ENCODE measurements at places on chromosomes 6 and 20.

- H3K4me3 ChIP-seq = peak overlapping the region; percentile 68
- H3K27ac ChIP-seq = no peak overlapping the region
- no peaks in the 10 kb centered on the region for H3K36me3 ChIP-seq
- DNase-seq = no peak
These were observed 68.6 kb upstream of the PRSS16 start for GRCh38 chr6:27178860-27179259.

- DNase-seq = no peak
- H3K27me3 ChIP-seq = no peaks in the 10 kb centered on the region
- H3K36me3 ChIP-seq = no peaks in the 10 kb centered on the region
- peak overlapping the region; percentile 59 for H3K27ac ChIP-seq
These were observed 702 bp upstream of the TNFAIP3 start for GRCh38 chr6:137866200-137866913.

- no peaks in the 10 kb centered on the region for H3K4me1 ChIP-seq
- no peak overlapping the region for H3K27ac ChIP-seq
- no peaks in the 10 kb centered on the region for H3K36me3 ChIP-seq
- no peak overlapping the region for H3K4me3 ChIP-seq
- DNase-seq = no peak
These were observed 113.4 kb downstream of the DACT2 start for GRCh38 chr6:168206186-168206585.

DNA sequence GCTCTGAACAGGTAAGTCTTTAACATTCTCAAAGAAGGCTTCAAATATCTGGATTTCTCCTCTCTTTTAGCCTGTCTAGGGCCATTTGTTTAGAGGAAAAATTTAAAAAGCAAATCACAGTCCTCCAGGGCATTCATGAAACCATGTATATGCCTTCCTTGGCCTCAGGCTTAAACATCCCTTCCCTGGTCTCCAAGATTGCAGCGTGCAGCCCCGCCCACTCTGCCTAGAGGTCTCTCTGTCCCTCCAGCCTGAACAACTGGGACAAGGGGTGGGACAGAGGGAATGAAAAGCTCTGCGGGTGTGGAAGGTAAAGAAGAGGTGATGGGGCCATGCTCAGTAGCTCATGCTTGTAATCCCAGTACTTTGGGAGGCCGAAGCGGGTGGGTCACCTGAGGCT is 9.8 kb upstream of the CBFA2T2 start:
- no peaks in the 10 kb centered on the region for H3K27me3 ChIP-seq
- H3K36me3 ChIP-seq = no peaks in the 10 kb centered on the region
- no peak overlapping the region for H3K4me3 ChIP-seq
- no peaks in the 10 kb centered on the region for H3K4me1 ChIP-seq
- H3K27ac ChIP-seq = no peak overlapping the region
- peak; percentile 36 for DNase-seq

GRCh38 chr6:41967312-41968287 is 26.0 kb upstream of the CCND3 start:
- no peaks in the 10 kb centered on the region for H3K27me3 ChIP-seq
- no peak overlapping the region for H3K4me3 ChIP-seq
- no peak overlapping the region for H3K27ac ChIP-seq
- DNase-seq = no peak

DNA sequence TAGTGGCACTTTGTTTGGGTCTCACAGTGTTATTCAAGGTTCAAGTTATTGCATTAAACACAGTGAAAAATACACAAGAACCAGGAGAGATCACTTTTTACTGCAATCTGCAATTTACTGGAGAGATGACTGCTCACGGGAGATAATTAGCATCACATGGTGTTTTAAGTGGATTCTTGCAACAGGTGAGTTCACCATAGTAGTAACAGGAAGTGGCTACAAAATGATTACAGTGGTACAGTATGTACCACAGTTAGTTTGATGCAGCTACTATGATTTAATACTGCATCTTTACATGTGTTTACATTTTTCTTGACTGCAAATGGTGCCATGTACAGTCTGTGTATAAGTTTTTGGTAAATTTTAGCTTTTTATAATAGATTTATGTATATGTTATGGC is 96.5 kb upstream of the SCP2D1 start:
- H3K27me3 ChIP-seq = no peaks in the 10 kb centered on the region
- H3K4me3 ChIP-seq = no peak overlapping the region
- no peak for DNase-seq
- H3K36me3 ChIP-seq = no peaks in the 10 kb centered on the region

DNA sequence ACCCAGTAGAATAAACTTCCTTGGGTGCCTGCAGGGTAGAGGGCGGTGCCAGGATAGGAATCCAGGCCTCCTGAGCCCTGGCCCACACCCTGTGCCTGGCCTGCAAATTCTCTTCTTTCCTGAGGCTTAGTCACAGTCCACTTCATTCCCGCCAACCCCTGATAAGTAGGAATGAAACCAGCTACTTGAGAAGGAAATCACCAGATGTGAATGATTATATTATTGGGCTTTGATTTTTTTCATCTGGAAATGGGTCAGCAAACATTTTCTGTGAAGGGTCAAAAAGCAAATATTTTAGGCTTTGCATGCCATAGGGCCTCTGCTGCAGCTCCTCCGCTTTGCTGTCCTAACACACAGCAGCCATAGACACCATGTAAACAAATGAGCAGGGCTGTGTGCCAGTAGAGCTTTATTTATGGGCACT is 50.2 kb downstream of the STK35 start:
- H3K27ac ChIP-seq = no peak overlapping the region
- no peaks in the 10 kb centered on the region for H3K36me3 ChIP-seq
- no peak overlapping the region for H3K4me3 ChIP-seq
- no peaks in the 10 kb centered on the region for H3K4me1 ChIP-seq

GRCh38 chr6:116492331-116493067 is 18.9 kb upstream of the CALHM5 start:
- no peaks in the 10 kb centered on the region for H3K4me1 ChIP-seq
- no peaks in the 10 kb centered on the region for H3K27me3 ChIP-seq
- no peak overlapping the region for H3K27ac ChIP-seq
- DNase-seq = no peak
- H3K36me3 ChIP-seq = no peaks in the 10 kb centered on the region

DNA sequence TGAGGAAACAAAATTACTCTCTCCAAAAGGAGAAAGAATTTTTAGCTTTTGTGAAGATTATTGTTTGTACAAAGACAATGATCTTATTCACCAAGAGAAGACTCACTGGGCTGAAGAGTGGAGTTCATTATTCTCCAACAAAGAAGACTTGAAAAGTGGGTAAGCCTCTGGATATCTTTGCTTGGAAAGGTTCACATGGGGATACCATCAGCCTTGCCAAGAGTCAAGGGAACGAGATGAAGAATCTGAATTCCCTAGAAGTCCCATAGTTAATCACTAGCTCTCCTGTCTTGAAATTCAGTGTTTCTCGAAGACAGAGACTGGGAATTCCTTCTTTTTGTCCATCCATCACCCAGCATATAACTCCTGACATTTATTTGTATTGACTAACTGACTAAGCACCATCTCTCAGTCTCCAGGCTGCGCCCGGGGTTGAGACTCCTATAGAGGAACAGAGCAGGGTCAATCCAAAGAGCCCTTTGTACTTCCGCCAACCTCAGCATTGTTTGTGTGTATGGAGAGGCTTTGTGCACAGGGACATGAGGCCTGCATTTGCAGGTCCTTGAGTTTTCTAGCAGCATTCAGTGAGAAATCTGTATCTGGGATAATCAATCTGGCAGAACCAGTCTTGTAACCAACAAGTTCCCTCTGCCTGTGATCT is 461.9 kb downstream of the KIF16B start:
- no peaks in the 10 kb centered on the region for H3K4me1 ChIP-seq
- no peaks in the 10 kb centered on the region for H3K27me3 ChIP-seq
- H3K27ac ChIP-seq = no peak overlapping the region
- DNase-seq = no peak

- no peaks in the 10 kb centered on the region for H3K27me3 ChIP-seq
- no peaks in the 10 kb centered on the region for H3K4me1 ChIP-seq
- H3K27ac ChIP-seq = no peak overlapping the region
- H3K36me3 ChIP-seq = no peaks in the 10 kb centered on the region
- DNase-seq = no peak
These were observed 3.1 kb downstream of the CRYBG1 start for GRCh38 chr6:106363401-106364138.

- H3K27ac ChIP-seq = no peak overlapping the region
- H3K4me3 ChIP-seq = no peak overlapping the region
These were observed 57.3 kb upstream of the SMIM29 start for GRCh38 chr6:34305982-34306708.

DNA sequence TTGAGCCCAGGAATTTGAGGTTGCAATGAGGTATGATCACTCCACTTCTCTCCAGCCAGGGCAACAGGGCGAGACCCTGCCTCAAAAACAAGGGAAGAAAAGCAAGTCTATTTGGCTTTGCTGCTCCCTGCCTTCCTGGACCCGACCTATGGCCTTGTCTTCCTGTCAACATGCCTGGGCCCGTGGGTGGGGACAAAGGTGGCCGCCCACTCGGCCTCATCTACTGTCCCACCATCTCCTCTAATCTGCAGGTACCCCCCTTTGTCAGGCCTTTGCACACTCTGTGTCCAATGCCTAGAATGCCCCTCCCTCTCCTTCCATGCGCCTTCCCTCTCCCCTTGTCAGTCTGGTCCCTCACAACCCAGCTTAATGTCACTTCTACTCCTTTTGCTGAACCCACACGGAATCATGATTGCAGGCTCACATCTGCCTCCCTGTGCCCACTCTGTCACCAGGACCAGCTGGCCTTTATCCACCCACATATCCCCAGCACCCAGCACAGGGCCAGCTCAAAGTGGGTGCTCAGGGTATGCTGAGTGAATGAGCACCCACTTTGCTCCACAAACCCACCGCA is 40.3 kb downstream of the MDFI start:
- no peak for DNase-seq
- H3K4me3 ChIP-seq = no peak overlapping the region
- peaks cover 5% of the 10 kb centered on the region for H3K4me1 ChIP-seq
- H3K36me3 ChIP-seq = no peaks in the 10 kb centered on the region
- no peaks in the 10 kb centered on the region for H3K27me3 ChIP-seq

DNA sequence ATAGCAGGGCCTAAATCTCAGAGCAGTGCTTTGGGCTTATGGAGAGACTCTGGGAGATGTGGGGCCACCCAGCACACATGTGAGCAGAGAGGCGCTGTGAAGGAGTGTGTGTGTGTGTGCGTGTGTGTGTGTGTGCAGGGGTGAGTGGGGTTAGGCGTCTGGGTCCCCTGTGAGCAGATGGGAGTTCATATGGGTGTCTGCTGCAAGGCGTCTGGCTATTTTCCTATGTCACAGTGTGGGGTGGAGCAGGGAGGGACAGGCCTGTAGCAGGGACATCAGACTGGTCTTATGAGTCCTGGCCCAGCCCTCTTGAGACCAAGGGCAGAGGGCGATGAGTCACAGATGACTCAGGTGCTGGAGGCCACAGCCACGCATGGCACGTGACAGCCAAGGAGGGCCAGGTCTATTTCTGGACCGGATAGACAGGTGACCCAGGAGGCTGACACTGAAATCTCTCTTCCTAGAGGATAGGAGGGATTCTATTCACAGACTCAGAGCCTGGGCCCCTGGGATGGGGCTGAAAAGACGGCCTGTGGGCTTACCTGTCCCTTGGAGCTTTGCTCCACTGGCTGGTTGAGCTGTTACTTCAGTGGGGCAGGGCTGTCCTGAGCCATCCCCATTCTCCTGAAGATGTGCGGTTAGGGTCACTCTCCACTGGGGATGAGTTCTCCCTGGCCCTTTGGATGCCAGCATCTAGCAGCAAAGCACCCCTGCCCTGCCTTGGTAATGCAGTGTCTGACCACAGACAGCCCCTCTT is 28.9 kb downstream of the VEGFA start:
- peaks cover 8% of the 10 kb centered on the region for H3K4me1 ChIP-seq
- H3K4me3 ChIP-seq = no peak overlapping the region
- peak; percentile 91 for DNase-seq
- no peaks in the 10 kb centered on the region for H3K36me3 ChIP-seq

DNA sequence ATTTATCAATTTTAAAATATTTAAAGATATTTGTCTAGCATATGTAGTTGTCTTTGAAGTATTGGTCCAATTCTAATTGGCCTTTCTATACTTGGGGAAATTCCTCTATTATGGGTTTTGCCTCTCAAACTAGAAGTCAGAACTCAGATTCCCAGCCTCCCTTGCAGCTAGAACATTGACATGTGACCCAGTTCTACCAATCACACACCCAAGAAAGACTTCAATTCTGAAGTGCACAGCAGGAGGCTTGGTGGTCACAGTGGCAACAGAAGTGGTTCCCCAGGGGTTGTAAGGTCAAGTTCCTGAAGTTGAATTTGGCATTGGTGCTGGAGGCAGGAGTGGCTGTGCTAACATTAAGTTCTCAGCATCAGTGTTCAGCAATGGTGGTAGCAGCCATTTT is 14.8 kb upstream of the FKBP5 start:
- H3K27me3 ChIP-seq = no peaks in the 10 kb centered on the region
- H3K4me1 ChIP-seq = no peaks in the 10 kb centered on the region
- no peaks in the 10 kb centered on the region for H3K36me3 ChIP-seq
- no peak overlapping the region for H3K27ac ChIP-seq
- no peak overlapping the region for H3K4me3 ChIP-seq

GRCh38 chr6:125377621-125378020 is 75.9 kb upstream of the HDDC2 start:
- H3K27me3 ChIP-seq = no peaks in the 10 kb centered on the region
- no peak for DNase-seq
- H3K4me3 ChIP-seq = no peak overlapping the region
- H3K4me1 ChIP-seq = no peaks in the 10 kb centered on the region

- no peaks in the 10 kb centered on the region for H3K27me3 ChIP-seq
- H3K27ac ChIP-seq = no peak overlapping the region
- no peaks in the 10 kb centered on the region for H3K4me1 ChIP-seq
- H3K4me3 ChIP-seq = no peak overlapping the region
These were observed 6.3 kb upstream of the UTRN start for GRCh38 chr6:144278659-144279314.

DNA sequence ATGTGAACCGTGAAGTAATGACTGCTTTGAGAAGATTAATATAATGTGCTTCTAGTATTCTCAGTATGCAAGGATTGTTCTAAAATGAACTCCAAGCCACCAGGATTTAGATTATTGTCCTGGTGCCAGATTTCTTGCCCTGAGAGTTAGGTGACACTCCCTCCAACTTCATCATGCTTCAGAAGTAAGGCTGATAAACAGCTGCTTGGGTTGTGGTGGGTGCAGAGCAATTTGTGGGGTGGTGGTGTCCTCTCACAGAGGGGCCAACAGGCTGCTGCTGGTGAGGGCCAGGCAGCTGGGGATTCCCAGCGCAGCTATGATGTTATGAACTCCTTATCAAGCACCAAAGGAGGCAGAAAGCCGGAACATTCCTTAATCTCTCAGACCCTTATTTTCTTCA is 114.6 kb downstream of the MCHR2 start:
- H3K27me3 ChIP-seq = no peaks in the 10 kb centered on the region
- H3K27ac ChIP-seq = no peak overlapping the region
- H3K4me1 ChIP-seq = no peaks in the 10 kb centered on the region
- no peaks in the 10 kb centered on the region for H3K36me3 ChIP-seq
- H3K4me3 ChIP-seq = no peak overlapping the region

GRCh38 chr20:38075161-38075998 is 41.8 kb downstream of the RPRD1B start:
- peaks cover 5% of the 10 kb centered on the region for H3K36me3 ChIP-seq
- DNase-seq = no peak
- no peak overlapping the region for H3K4me3 ChIP-seq
- no peaks in the 10 kb centered on the region for H3K4me1 ChIP-seq

GRCh38 chr6:115058414-115059211 is 715.8 kb upstream of the HS3ST5 start:
- no peaks in the 10 kb centered on the region for H3K27me3 ChIP-seq
- DNase-seq = no peak
- H3K4me1 ChIP-seq = no peaks in the 10 kb centered on the region
- H3K27ac ChIP-seq = no peak overlapping the region

GRCh38 chr6:42047790-42048405 is 2.4 kb upstream of the TAF8 start:
- no peaks in the 10 kb centered on the region for H3K36me3 ChIP-seq
- peak overlapping the region; percentile 73 for H3K4me3 ChIP-seq
- peaks cover 27% of the 10 kb centered on the region for H3K4me1 ChIP-seq
- peak overlapping the region; percentile 81 for H3K27ac ChIP-seq
- H3K27me3 ChIP-seq = no peaks in the 10 kb centered on the region

Data from colonic mucosa (tissue), 4 donors.